Stimulated activated CD8-positive, alpha-beta memory T cell treated with anti-CD3 and anti-CD28 coated beads, Interleukin-7, amount 100 ng/mL, for 1 hour (primary cell): ENCODE measurements at places on chromosomes 3 and 15.
A peak's percentile ranks its signal among the peaks of the same experiment; 100 is the strongest.

GRCh38 chr15:60585743-60586708 is 107.1 kb upstream of the ICE2 start:
- peak; percentile 37 for DNase-seq

DNA sequence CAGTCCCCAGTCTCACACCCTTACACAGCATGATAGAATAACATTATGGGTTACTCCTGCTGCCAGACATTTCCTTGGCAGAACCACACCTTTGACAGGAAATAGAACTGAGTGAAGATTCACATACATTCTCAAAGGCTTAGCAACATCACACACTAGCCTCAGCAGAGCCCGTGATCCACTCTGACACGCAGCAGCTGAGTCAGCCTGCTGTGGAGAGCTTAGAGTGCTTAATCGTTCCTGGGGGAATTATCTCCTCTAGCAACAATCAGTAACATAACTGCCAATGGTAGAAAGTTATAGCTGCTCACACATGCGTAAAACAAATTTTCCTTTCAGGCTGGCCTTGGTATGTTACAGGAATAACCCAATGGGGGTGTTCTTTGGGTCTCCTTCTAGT is 382.1 kb downstream of the GAP43 start:
- DNase-seq, result no peak

DNA sequence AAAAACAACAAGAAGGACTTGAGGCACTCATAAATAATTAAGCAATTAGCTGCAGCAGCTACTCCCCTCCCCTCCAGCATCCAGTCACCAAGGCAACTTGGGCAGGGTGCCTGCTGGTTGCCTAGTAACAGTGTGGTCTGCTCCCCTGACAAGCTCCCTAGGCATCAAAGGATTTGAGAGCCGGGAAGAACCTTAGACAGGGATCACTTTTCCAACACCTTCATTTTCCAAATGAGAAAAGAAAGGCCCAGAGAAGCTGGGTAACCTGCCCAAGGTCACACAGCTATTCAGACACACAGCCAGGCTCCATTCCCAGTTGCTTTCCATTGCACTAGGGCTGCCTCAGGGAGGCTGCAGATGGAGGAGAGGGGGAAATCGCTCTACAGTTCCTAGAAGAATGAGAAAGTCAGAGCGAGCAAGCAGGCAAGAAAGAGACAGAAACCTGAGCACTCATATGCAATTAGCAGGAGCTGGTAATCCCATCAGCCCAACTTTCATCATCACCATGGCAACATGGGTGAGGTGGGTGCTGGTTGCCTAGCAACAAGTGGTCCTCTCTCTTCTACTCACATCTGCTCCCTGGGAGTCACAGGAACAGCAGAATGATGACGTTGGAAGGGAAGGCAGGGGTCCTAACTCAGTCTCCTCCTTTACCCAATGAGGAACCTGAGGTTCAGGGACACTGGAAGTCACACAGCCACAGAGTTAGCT is 3.6 kb upstream of the EIF4E3 start:
- no peak for DNase-seq

DNA sequence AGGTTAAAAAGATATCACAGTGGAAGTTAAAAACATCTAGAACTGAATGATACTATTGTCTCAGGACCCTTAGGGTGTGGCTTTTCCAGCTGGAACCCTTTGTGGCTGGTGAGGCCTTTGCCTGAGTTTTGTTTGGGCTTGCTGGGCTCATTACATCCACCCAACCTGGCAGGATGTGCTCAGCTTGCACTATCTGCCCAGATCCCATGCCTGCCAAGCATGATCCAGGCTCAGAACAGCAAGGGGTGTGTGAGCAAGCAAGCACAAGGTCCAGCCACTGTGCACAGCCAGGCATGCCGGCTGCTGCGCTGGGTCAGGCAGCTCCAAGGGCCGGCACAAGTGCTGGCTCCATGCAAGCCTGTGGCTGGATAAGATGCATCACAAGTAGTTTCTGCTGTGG is 512.7 kb upstream of the CDIN1 start:
- no peak for DNase-seq

DNA sequence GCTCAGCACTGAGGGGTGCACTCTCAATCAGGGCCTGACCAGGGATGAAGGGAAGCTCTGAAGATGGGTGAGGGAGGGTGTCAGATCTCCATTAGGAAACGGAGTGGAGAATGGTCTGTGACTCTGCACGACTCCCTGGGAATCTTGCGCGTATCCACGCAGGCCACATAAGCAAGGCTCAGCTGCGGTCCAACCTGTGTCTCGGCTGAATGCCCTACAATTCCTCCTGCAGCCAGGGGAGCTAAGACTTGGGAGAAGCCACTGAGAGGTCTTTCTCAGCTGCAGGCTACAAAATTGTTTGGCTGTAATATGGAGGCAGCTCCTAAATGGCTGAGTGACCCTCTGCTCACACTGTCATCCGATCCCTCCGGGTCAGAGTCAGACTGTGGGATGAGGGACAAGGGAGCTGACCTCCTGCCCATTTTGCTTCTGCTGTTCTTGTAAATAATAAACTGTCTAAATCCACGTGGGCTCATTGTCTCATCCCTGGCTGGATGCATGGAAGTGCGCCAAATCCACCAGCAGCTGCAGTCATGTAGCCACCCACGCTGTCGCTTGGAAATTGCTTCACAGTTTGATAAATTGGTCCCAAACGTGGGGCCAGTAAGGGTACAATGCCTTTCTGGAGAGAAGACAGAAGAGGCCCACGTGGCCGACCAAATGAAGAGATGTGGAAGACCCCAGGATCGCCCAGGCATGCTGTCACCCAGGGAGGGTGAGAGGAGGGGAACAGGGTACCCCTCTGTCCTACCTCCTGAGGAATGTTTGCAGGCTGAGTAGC is 30.5 kb downstream of the ALS2CL start:
- DNase-seq, result no peak

- DNase-seq, result no peak
Measured at GRCh38 chr15:42108189-42108588, 13.8 kb upstream of the PLA2G4D start.

DNA sequence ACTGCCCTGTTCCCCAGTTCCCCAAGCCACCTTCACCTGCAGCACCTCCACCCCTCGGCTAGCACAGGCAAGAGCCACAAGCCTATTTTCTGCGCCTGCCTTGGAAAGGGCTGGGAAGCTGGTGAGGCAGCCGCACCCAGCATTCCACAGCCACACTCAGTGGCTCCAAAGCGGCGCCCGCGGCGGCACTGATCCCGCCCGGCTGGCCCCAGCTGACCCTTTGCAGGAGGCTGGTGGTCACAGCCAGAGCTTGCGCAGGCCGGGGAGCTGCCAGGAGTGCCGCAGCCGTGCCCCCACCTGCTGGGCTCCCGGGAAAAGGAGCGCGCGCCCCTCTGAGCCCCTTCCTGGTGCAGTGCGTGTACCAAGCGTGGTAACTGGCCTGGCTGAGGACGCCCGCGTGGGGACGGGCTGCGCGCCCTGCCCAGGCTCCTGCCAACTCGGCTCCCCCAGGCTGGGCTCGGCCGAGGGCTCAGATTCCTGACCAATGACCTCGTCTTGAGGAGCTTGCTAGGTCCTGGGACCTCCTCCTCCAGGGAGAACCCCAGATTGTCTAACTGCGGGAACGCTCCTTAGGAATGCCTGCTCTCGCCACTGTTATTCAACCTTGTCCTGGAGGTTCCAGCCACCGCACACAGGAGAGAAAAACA is 13.3 kb downstream of the GRAMD2A start:
- DNase-seq, result no peak

- DNase-seq, result no peak
Measured at GRCh38 chr15:50884540-50884939, 23.9 kb upstream of the AP4E1 start.

DNA sequence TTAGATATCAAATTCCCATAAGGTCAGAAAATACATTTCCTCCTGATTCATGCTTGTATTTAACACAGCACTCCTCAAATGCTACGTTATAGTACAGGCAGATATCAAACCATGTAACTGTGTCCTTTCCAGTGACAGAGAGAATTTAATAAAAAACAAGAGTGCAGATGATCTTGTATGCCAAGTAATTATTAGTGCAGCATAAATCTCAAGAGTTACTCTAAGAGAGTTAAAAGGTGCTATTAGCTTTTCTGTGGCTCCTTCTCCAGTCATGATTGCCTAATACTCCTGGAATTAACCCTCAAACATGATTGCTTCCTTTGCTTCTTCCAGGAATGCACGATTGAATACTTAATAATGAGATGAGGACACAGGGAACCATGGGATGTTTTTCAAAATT is 413.0 kb upstream of the DPH6 start:
- DNase-seq, result no peak

DNA sequence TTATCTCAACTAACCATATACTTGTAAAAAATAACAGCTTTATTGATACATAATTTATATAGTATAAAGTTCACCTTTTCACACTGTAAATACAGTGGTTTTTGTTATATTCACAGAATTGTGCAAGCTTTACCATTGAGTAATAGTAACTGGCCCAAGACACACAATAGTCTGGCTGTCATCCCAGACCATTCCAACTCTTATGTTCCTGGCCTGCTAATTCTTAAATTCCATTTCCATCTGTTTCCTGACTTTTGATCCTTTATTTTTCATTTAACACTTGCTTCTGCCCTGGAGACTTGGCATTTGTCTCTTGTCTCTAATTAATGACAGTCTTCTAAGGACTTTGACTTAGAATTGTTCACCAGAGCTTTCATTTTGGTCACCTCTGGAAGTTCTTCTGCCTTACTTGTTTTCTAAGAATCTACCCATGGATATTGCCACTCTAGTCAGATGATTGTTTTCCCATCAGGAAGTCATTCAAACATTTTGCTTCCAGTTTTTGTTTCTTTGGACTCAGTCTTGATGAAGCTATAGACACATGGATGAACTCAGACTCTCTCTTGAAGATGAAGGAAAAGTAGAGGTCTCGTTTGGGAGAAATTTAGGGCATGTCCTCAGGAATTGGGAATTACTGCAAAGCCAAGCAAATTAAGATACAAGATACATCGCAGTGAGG is 27.2 kb upstream of the PLSCR4 start:
- no peak for DNase-seq

GRCh38 chr15:57541805-57542504 is 49.7 kb upstream of the MYZAP start:
- no peak for DNase-seq

DNA sequence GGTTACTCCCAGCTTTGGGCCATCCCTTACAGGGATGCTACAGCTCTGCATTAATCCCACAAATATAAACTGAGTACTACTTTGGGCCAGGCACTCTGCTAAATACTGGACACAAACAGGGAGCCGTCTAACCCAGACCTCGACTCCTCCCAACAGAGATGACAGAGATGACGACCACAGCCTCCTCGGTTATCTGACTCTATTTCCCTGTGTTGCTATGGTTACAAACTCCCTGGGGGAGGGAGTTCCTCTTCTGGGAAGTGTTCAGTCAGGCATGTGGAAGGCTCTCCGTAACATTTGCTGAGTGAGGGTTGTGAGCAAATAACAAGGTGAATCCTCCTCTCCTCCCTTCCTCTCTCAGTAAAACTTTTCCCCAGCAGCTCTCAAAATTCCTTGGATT is 6.7 kb upstream of the CMTM7 start:
- no peak for DNase-seq

DNA sequence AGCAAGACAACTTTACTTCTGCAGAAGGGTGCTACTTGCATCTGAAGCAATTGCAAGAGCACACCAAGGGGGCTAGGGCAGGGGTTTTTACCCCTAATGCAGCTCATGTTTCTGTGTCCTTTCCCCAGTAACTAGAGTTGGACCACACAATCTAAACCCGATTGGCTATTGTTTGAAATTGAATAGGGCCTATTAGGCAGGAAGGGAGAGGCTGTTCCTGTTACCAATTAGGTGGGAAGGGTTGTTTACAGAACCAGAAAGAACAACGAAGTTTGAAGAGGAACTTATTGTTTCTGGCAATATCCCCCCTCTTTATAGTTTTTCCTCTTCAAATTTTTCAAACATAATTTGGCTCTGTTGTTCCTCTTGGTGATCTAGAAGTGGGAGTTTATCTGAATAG is 85.5 kb downstream of the CHCHD4 start:
- DNase-seq, result no peak

DNA sequence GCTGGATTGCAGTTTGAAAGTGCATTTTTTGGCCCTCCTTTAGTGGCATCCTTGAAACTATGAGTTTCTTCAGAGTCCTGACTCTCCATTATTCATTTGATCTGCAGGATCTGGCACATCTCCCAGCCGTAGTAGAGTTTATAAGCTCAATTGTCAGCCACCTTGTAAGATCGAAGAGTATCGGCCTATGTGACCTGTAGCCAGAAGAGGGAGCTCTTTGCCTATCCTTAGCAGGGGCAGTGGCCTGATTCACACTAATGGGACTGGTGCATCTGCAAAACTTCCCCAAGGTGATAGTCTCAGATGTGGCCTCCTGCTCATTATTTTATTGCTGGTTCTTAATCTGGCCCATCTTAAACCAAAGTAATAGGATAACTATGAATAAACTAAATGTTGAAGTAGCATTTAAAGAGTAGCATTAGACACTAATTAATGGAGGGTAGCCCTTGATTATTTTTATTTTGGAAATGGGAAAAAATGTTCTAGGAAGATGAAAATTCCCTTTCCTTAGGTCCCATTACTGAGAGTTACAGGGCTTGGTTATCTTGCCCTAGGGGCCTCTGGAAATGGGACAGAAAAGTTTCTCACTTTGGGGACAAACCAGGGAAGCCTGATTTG is 21.2 kb downstream of the GCSAM start:
- peak; percentile 15 for DNase-seq

DNA sequence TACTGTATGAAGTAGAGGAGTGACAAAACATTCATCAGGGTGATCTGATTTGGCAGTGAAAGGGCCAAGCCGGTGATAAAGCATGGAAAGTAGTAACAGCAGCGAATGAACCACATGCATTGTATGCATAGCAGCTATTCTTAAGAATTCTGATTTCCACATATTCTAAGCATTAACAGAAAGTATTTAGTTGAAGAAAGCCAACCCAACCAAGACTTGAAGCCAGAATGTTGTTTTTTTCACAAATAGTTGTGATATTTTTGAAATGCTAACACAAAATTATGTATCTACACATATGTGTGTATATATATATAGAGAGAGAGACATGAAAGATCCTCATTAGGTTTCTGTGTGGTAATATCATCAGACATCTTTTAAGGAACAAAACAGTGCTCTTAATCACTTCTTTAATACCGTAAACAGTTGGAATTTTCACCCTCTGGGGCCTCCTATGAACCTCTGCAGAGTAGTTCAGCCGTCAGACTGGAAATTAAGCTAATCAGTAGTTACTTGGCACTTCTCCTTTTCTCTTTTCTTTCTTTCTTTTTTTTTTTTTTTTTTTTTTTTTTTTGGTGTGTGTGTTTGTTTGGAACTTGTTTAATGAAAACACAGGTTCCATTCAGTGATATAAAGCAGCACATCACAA is 139.6 kb downstream of the CMSS1 start:
- no peak for DNase-seq

DNA sequence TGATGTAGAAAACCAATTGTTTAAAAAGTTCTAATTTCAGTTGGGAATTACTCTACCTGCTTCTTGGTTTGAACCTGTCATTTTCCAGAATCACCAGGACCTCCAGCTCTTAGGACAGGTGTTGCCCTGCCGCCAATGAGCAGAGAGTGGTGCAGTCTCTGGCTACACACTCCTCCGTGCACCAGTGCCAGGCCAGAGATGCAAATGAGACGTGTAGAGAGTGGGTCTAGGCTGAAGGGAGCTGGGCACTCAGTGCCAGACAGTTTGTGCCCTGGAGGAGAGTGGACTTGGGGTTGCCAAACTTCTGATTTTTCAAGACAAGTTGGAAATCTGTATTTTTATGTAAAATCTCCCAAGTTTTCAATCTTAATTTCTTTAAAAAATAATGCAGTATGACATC is 566.2 kb downstream of the MAGI1 start:
- no peak for DNase-seq

GRCh38 chr3:27193056-27193455 is 176.1 kb downstream of the NEK10 start:
- no peak for DNase-seq

GRCh38 chr3:176426371-176426770 is 770.9 kb downstream of the TBL1XR1 start:
- no peak for DNase-seq

GRCh38 chr3:158152186-158152585 is 42.3 kb downstream of the RSRC1 start:
- DNase-seq, result no peak
